ENCODE measurements at places on chromosomes 1 and 21. TPM values are rescaled to one million over a fixed set of nuclear protein-coding genes. Genes with fewer than 3 reads are reported as not detected.

DNA sequence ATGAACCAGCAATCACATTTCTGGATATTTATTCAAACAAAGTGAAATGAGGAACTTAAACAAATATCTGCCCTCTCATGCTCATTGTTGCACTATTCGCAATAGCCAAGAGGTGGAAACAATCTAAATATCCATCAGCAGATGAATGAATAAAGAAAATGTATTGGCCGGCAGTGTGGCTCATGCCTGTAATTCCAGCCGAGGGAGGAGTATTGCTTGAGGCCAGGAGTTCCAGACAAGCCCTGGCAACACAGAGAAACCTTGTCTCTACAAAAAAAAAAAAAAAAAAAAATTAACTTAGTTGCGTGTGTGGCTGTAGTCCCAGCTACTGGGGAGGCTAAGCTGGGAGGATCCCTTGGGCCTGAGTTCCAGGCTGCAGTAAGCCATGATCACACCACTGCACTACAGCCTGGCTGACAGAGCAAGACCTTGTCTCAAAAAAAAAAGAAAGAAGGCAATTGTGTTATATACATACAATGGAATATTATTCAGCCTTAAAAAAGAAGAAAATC is 191.4 kb downstream of the AKT3 start:
- no peak for ATAC-seq

Gene OR2G6
- total RNA-seq, result not detected

Gene PTAFR
- 0.32 TPM for total RNA-seq

DNA sequence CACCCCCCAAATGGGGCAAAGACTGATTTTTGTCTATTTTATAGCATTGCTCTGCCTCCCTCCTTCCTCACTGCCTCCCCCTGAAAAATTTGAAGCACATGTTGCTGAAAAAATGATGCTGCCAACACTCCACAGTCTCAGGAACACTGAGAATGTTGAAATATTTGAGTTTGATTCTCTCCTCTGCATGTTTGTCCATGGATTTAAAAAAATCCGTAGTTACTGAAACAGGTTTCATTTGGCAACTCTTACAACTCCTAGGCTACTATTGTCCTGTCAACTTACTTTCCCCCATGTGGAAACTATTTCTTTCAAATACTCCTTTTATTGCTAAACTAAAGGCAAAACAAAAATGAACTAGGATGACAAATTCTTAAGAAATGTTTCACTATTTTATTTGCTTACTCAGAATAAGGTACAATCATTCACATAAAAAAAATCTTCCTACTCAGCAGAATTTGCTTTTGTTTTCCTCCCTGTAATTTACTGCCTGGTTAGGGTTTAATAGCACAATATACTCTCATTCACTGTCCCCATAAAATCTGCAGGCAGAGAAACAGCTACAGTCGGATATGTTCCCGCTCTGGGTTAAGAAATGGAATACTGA is 50.2 kb downstream of the C21orf91 start:
- ATAC-seq, result no peak

DNA sequence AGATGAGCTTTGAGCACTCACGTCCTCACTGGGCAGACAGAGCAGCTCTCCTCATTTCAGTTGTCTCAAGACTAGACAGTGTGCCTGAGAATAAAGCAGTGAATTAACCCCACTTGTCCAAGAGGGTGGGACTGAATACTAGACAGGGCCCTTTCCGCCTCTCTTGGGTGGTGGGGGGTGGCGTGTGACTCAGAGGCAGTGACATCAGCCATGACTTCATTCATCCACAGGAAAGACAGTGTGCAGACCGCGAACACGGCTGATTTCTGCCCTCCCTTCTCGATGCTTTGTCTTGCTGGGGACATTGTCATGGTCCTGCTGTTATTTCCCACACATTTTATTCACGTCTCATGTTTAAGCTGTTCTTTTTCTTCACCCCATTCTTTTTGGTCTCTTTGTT is 64.9 kb downstream of the FGGY start:
- peak; percentile 95 for ATAC-seq

Gene GBP3
- 0.14 TPM for total RNA-seq

Gene SLC5A9
- total RNA-seq, result 0.29 TPM

GRCh38 chr21:34029743-34030528 is 43.4 kb upstream of the MRPS6 start:
- peak; percentile 99 for ATAC-seq

GRCh38 chr1:233328142-233328921 is 808 bp downstream of the MAP3K21 start:
- peak; percentile 60 for ATAC-seq

DNA sequence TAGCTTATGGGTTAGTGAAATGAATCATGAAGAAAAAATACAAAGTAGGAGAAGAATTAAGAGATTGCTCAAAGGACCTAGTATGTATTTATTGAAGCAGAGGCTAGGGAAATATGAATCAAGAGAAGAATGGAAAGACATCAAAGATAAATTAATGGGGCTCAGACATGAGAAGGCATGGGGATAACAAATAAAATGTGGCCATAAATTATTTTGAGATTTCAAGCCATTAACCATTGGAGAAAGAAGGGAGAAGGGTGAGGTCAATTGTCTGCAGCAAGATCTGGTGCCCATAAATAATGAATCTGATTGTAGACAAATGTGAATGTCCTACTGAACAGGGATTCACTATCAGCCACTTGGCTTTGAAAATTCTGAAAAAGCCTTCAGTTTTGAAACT is 10.2 kb downstream of the KRTAP20-3 start:
- peak; percentile 58 for ATAC-seq

DNA sequence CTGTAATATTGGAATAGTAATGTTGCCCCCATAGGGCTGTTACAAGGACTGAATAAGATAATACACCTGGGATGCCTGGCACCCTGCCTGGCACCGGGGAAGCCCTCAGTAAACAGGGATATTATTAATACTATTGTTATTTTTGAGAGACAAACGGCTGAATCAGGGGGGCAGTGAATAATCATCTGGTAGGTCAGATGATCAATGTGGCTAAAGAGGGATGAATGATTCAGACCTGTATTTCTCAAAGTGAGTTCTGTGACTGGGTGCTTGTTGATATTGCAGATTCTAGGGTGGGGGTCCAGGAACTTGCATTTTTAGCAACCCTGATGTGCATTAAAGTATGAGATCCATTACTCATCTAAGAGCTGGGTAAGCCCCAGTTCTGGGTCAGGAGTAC is 46.2 kb upstream of the BCL10 start:
- no peak for ATAC-seq

GRCh38 chr1:5297886-5298239 is 643.5 kb downstream of the AJAP1 start:
- ATAC-seq, result no peak
